ENCODE measurements at places on chromosomes 7 and 10.

GRCh38 chr10:119777686-119778085, 51.8 kb downstream of the INPP5F start:
- DNase-seq: no peak

DNA sequence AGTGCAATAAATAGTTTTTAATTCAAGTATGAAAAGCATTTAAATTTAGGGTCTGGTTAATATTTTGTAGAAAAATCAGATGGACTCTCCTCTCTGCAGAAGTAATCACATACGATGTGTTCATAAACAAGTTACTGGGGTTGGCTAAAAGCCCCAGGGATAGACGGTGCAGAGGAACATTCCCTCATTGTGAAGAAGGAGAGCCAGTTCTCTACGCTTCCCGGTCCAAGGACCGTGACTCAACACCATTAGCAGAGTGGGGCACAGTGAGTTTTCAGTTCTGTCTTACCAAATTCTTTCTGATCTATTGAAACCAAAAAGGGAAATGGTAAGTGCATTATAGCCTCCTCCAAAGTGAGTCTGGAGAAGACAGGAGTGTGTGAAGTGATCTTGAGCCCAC, 327.8 kb downstream of the WDR37 start:
- no peak for DNase-seq

GRCh38 chr7:54864663-54865062, 105.7 kb upstream of the SEC61G start:
- no peak for DNase-seq

GRCh38 chr7:51226916-51227535, 89.6 kb downstream of the COBL start:
- no peak for DNase-seq

- no peak for DNase-seq
Observed at GRCh38 chr10:111360260-111360925, 283.6 kb downstream of the ADRA2A start.

GRCh38 chr10:109475711-109476421, 447.4 kb downstream of the XPNPEP1 start:
- no peak for DNase-seq

All from CD4-positive, alpha-beta T cell treated with Interleukin-4 for 4 hours (primary cell).